Bone marrow (tissue), 2 donors: ENCODE measurements at places on chromosomes 1 and 21.

- peak; percentile 36 for DNase-seq
These were observed 3.6 kb upstream of the INAVA start for GRCh38 chr1:200890818-200891773.

DNA sequence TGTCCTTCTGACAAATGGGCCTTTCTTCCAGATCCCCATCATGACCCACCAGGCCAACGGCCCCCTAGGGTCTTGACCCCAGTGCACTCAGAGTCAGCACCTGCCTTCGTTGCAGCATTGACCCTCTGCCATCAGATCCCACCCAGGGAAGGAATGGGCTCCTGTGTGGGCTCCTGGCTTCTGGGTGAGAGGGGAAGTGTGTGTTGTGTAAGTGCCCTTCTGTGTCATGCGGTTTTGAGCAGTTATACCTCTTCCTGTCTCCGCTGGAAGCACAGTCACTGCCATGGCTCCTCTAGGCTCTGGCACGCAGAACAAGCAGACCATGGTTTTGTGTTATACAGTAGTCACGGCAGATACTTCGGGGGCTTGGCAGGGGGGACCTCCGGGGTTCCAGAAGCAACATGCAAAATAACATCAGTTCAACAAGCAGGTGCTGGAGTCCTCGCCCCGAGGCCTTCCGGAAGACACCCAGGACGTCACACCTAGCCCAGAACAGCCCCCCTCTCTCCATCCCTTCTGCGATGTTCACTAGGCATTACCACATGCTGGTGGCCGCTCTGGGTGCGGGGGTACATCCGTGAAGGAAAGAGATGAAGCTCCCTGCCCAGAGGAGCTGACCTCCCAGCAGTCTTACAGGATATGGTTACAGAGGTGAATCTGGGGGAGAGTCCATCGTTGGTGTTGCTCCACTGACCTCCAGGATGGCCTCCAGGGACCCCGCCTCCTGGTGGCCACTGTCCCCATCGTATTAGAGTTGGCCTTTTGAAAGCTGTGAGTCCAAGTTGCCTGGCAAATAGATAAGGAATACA lies 17.4 kb upstream of the KCNAB2 start:
- DNase-seq: peak; percentile 90

GRCh38 chr1:89917353-89917752 lies 77.6 kb upstream of the ZNF326 start:
- no peak for DNase-seq

DNA sequence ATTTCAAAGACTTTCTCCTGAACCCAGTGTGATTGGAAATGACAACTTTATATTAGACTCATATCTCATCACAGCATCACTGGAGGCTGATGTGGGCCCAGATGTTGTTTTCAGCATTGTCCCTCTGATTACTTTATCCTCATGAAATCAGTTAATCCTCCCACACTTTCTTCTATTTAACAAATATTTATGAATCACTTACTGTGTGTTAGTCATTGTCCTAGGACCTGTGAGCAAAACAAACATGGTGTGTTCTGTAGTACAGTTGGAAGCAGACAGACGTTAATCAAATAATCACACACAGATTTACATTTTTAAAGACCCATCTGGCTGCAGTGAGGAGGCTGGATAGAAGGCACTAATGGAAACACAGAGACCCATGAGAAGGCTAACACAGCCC lies 383.7 kb downstream of the PRDM2 start:
- no peak for DNase-seq

- no peak for DNase-seq
These were observed 11.8 kb downstream of the VAMP4 start for GRCh38 chr1:171730052-171730451.

- DNase-seq: peak; percentile 42
These were observed 479.3 kb upstream of the RUNX1 start for GRCh38 chr21:35528116-35529042.

DNA sequence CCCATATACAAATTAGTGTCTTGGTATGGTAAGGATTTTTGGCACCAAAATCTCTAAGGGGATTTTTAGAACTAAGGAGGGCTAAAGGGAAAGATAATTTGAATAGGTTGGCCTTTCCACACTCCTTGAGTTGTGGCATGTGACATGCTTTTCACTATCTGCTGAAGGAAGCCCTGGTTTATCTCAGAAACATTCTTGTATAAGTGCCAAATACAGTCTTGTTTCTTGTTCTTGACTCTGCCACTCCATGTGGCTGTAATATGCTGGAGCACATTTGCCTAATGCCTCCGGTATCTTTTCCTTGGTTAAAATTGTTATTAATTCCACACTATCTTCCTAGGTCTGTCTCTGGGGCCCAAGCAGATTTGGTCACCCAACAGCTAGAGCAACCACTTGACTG lies 457.0 kb downstream of the USP25 start:
- no peak for DNase-seq
